ENCODE measurements at places on chromosomes 5 and 9.

DNA sequence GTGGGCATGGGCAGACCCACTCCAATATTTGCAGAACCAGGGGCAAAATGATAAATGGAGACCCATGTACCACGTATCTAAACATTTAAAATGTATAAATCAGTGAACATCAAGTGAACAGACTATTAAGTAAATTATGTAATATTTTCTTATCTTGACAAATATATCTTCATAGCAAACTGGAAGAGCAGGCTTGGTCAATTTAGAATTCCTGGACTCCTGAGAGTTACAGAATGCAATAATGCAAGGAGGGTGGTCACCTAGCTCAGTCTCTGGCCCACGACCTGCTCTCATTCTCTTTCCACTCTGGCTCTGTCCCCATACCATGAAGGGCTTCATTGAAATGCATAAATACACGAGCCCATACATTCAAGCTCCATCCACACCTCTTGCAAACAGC is 398.0 kb downstream of the ENC1 start:
- no peak for DNase-seq

DNA sequence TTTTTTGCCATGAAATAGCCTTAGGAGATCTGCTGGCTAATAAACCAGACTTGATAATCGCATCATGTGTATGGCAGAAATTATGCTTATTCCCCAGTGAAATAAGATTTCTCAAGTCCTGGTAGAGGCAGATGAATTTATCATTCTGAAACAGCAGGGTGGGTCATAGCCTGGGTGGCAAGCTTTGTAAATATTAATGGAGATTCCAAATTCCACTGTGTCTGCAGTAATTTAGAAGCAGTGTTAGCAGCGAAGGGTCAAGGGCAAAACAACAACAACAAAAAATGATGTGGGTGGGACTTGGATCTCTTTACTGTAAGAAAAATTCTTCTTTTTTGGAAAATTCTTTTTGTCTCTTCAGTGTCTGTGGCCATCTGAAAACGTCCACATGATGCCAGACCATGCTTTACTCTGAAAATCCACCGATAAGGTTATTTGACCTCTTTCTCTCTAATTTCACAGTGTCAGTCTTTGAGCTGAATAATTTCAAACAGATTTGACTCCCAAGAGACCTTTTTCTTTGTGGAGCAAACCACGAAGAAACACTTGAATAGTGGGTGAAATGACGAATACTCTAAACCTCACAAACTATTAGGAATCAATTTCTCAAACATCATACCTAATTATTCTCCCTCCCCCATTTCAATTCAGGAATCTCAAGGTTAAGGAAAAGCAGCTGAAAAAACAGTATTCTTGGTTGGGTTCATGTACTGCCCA is 106.0 kb upstream of the RPS23 start:
- DNase-seq = no peak

DNA sequence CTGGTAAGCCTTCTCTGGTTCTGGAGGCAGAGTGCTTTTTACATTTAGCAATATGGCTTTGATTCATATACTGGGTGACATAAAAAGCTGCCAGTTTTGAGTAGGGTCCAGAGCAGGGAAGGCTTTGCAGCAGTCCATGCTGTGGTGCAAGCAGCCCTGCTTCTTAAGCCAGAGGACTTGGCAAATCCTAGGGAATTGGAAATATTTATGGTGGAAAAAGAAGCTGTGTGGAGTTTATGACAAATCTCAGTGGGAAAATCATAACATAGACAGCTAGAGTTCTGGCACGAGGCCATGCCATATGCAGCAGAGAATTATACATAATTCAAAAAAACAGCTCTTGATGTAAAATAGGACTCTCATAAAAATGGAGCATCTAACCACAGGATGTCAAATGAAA is 536.4 kb downstream of the RASEF start:
- no peak for DNase-seq

DNA sequence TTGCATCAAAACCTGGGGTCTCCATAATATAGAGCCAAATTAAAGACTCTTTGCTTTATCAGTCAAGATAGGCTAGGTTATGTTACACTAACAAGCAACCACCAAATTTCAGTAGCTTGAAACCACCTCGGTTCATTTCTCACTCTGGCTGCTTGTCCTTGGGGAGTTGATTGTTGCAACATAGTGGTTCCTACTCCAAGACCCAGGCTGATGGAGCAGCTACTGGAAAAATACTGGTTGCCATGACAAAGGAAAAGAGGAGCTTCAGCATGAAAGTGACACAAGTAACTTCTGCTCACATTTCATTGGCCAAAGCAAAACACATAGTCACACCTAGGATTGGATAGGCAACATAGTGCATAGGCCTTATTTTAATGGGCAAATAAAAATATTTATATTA is 18.5 kb upstream of the RCL1 start:
- no peak for DNase-seq

GRCh38 chr5:94893412-94894135 is 275.1 kb downstream of the SLF1 start:
- no peak for DNase-seq

DNA sequence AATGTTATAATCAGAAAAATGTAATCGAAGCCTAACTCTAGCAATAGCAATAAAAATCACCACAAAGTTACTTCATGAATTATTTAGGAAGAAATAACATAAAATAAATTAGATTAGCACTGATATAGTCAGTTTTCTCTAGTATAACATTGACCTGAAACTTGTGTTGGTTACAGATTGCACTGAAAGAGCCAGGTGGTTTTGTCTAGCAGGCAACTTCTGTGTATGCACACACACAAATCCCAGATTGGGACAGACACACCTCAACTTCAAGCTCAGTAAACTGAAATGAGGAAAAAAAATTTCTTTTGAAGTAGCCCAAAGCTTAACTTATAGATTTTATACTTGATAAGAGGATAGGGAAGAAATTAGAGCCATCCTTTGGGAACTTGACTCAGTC is 129.3 kb downstream of the EFNA5 start:
- no peak for DNase-seq

- DNase-seq = no peak
Observed at GRCh38 chr9:124934290-124934689, 6.6 kb downstream of the GOLGA1 start.

DNA sequence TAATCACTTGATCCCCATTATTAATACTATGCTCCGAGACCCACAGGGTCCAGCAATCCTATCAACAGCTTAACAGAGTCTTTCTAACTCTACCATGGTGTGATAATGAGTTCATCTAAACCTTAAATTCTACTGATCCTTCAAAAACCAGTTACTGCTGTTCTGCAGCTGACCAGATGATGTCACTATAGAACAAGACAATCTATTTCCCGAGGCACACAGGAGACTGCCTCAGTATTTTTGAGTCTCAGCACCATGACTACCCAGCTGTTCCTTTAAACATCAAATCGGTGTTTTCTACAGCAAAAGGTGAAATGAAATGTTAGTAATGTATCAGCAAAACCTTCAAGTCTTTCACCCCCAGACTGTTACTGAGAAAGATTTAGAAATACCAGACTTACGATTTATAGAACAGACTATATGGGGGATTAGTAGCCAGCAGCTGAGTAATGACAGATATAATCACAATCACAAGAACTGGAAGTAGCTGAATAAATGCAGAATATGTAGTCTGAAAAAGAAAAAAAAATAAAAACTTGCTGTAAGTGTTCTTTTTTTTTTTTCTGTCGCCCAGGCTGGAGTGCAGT is 16.9 kb downstream of the DNAJC18 start:
- no peak for DNase-seq

GRCh38 chr9:20382460-20383071 is 239.7 kb downstream of the MLLT3 start:
- DNase-seq = no peak

DNA sequence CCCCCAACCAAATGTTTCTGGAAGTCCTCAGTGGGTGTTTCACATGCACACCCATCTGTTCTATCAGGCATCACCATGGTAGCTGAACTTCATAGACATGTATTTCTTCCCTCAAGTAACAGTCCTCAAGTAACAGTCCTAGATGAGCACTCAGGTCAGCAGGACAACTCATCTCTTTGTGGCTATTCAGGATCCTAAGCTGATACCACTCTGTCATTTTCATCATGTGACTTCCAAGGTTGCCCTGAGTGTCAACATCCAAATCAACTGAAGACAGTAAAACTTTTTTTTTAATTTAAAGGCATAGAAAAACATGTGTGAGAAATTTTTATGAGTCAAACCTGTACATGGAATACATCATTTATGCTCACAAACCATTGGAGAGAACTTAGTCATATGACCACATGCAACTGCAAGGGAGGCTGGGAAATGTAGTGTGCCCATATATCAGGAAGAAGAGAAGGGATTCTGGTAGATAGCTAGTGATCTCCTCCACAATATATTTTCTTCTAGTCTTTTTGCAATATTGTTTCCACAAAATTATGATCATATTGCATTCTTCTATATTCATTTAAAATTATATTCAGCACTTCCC is 64.2 kb upstream of the FST start:
- DNase-seq = no peak

GRCh38 chr9:104091116-104091515 is 3.0 kb upstream of the SMC2 start:
- DNase-seq = no peak

GRCh38 chr9:81874931-81875330 is 53.3 kb upstream of the SPATA31D4 start:
- DNase-seq = no peak

DNA sequence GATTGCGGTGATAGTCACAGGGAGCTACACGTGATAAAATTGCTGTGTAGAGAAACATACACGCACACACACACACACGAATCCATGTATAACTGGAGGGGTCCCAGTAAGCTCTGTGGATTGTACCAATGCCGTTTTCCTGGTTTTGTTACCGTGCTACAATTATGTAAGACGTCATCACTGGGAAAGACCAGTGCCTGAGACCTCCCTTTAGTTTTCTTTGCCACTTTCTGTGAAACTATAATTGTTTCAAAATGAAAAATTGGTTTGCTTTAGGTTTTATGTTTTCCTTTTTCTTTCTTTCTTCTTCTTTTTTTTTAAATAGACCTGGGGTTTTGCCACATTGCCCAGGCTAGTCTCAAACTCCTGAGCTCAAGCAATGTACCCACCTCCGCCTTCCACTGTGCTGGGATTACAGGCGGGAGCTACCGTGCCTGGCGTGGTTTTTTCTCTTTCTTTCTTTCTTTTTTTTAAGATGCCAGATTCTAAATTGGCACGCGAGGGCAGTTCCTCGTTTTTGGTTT is 21.3 kb downstream of the OR2V2 start:
- no peak for DNase-seq
